WERI-Rb-1 (cell line): ENCODE measurements at places on chromosomes 13 and 19.

DNA sequence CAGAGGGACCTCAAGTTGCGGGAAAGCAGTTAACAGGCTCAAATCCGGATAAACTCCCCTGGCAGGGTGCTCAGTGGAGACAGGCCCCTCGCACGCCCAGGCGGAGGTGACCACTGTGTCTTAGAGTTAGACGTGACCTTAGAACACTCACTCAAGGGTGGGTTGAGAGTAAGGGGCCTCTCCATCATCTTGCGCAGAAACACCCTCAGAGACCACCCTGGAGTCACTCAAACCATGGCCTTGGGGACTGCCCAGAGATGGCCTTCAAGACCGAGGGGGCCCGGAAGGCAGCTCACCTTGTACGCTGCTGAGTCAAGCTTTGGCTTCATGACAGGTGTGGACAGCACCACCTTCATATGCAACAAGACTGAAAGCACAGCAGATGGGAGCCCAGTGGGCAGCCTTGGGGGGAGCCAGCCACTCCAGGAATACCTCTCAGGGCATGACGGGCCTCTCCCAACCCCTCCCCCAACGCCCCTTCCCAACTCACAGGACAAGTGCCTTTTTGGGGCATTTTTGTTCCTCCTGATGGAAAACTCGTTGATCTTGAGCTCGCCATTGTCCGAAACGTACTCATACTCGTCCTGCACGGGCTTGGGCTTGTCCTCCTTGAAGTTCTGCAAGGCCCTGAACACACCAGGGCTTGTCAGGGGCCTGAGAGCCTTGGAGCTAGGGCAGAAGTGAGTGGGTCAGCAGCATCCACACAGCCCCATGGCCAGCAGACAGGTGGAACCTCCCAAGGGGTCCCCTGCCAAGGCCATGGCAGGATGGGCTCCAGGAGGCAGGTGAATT, 229.2 kb downstream of the TUBA3C start:
- no peak for DNase-seq

- DNase-seq: no peak
These were observed 11.7 kb upstream of the ADGRE5 start for GRCh38 chr19:14369399-14370168.

GRCh38 chr13:109842212-109842920, 56.0 kb upstream of the IRS2 start:
- DNase-seq: no peak

DNA sequence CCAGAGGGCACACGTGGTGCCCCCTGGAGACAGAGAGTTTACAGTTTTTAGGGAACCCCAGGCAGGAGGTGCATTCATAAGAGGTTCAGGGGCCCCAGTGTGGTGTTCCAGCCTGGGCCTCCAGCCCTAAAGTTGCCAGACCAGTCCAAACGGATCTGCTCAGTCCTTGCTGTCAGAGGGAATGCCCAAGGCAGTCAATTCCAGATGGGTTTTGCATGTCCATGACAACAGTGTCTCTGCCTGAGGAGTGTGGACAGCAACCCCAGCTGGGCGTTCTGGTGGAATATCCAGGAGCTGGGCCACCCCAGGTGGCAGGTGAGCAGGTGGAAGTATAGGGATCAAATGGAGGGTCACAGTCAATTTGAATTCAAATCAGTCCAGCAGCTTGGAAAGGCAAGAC, 25.3 kb downstream of the FBXO27 start:
- no peak for DNase-seq

DNA sequence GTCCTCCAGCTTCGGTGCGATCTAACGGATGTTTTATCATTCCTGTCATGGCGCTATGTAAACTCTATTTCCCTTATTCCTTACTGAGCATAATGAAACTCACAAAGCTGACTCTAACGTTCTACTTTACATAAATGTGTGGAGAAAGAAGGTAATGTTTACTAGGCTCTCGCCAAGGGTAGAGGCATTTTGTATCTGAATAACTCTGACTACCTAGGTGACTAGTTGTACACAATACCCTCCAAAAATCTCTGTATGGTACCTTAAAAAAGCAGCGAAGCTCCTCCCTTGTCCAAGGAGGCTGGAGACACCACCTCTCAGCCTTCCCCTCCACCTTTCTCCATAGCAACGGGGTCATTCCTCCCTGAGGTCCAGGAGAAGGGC, 316 bp upstream of the ZNF530 start:
- DNase-seq: no peak

GRCh38 chr13:61774903-61775302, 359.3 kb upstream of the PCDH20 start:
- no peak for DNase-seq

GRCh38 chr13:24217601-24218281, 57.2 kb downstream of the SPATA13 start:
- no peak for DNase-seq

DNA sequence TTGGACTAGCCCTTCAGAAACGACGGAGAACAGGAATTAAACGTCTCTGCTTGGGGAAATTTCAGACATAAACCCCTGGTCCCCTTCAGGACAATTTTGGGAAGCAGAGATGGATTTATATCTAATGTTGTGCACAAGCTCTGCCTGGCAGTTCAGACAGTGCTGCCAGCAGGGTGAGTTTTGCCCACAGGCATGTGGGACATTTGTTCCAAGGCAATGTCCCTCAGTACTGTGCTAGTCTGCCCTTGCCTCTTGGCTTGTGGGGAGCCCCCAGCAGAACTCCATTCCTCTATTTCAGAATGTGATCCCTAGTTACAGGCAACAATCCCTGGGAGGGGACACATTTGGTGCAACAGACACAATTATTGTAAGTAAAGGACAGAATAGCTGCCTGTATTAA, 76.5 kb upstream of the GPR12 start:
- DNase-seq: no peak

DNA sequence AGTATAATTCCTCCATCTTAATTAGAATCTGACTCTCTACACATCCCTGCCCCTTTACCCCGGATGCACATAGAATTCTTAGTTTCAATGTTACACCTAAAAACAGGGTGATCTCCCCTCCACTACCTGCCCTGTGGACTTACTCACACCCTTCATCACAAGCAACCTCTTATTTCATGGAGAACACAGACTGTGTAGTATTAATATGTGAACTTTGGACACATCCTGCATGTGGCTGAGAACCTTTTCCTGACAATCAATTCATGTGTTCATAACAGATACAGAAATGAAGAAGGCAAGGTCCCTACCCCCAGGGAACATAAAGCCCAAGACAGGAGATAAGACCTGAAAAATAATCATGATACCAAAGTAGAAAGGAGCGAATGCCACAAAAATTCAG, 11.8 kb downstream of the CEACAM6 start:
- no peak for DNase-seq

- no peak for DNase-seq
These were observed 848.5 kb downstream of the PCDH17 start for GRCh38 chr13:58480061-58480460.

- DNase-seq: peak; percentile 76
These were observed 15.3 kb downstream of the IZUMO2 start for GRCh38 chr19:50147462-50148423.

DNA sequence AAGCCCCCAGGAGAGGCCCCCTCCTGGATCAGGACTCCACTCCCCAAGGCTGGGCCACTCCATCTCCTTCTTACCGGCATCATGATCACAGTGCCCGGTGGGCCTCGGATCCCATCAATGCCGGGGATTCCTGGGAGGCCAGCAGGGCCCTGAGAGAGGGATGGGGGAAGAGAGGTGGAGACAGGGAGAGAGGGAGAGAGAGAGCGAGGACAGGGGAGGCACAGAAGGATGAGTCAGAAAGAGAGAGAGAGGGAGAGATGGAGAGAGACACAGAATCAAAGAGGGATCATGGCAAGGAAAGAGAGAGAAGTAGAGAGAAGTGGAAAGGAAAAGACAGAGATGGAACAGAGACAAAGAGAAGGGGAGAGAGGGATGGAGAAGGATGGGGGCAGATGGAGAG, 13.8 kb downstream of the COL5A3 start:
- DNase-seq: no peak

- peak; percentile 9 for DNase-seq
These were observed 77.4 kb upstream of the PCDH8 start for GRCh38 chr13:52925775-52926285.
